Daoy (cell line): ENCODE measurements at places on chromosomes 7 and 10. TPM values are rescaled to one million over a fixed set of nuclear protein-coding genes. Genes with fewer than 3 reads are reported as not detected.

Gene GNAT3
- not detected in 2 replicates for total RNA-seq

Gene OPALIN
- total RNA-seq: not detected in 2 replicates

Gene PRSS37
- total RNA-seq: not detected in 2 replicates

Gene RALA
- total RNA-seq: 12.2 and 15.6 TPM in 2 replicates
